Stimulated activated CD4-positive, alpha-beta T cell treated with anti-CD3 and anti-CD28 coated beads, TNF-alpha, amount 100 ng/mL, for 1 hour (primary cell): ENCODE measurements at places on chromosomes 12 and 14.

DNA sequence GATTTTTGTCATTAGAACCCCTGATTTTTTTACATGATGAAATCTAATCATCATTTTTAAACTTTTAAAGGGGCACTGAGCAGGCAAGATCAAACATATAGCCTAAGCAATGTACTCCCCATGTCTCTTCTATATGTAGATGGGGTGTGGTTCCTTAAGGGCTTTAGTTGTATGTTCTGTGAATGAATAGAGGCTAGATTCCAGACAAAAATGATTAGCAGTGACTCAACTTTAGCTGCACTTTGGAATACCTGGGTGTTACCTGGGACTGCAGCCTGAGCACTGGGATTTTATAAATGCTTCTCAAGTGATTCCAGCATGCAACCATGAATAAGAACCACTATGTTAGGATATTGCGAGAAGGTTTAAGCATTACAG is 256.7 kb upstream of the PLEKHG7 start:
- no peak for DNase-seq

GRCh38 chr14:79597566-79597965 is 613.7 kb downstream of the DIO2 start:
- no peak for DNase-seq

DNA sequence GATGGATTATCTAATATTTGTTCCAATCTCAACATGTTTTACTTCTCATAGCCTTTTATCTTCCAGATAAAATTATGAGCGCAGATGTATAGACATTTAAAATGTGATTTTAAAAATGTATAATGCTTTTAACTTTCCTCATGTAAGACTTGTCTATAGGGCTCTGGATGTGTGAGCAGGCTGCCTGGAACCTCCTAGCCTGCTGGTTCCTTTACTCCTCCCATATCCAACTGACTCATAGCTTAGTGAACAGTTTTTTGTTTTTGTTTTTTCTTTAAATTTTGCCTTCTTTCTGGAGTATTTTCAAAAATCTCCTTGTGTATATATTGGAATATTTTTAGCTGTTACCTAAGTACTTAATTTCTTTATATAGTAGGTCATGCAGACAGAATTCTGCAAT is 115.4 kb downstream of the PDE3A start:
- no peak for DNase-seq

- no peak for DNase-seq
Measured at GRCh38 chr12:128140551-128140950, 126.4 kb upstream of the TMEM132C start.

GRCh38 chr12:124462750-124463149 is 104.7 kb downstream of the NCOR2 start:
- DNase-seq, result no peak

- no peak for DNase-seq
Measured at GRCh38 chr12:19183121-19183838, 53.7 kb downstream of the PLEKHA5 start.

DNA sequence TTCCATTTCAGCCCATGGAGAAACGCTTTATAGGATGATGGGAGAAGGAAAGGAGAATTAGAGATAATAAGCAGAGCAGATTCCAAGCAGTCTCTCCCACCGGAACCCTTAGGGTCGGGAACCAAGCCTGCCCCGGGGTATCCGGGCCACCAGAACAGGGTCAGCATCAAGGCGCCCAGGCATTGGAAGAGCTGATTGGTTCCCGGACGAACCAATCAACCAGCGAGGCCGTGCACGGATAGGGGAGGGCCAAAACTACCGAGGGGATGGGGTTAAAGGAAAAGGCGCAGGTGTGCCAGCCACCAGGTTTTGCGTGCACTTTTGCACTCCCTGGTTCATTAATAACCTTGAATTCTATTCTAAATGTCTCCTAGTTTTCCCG is 1.7 kb downstream of the PPM1H start:
- DNase-seq, result no peak

GRCh38 chr14:61188196-61188595 is 92.9 kb downstream of the TMEM30B start:
- DNase-seq, result no peak

GRCh38 chr12:128073937-128074336 is 193.0 kb upstream of the TMEM132C start:
- no peak for DNase-seq

DNA sequence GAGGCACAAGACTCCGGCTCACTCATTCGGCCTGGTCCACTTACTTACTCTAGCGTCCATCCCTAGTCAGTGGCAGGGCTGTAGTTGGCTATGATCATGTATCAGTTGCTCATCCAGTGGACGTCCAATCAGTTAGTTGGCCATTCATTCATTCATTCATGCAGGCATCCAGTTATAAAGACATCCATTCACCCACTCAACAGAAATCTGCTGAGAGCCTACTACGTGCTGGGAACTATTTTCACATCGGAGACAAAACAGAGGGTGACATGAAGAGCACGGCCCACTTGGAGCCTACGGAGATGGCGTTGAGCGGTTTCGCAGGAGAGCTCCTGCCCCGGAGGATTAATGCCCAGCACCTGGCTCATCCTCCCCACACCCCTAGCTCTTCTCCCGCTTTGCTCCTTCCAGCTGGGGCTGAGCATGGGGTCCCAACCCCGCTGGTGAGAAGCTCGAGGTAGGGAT is 49.7 kb downstream of the SNAPC1 start:
- no peak for DNase-seq

DNA sequence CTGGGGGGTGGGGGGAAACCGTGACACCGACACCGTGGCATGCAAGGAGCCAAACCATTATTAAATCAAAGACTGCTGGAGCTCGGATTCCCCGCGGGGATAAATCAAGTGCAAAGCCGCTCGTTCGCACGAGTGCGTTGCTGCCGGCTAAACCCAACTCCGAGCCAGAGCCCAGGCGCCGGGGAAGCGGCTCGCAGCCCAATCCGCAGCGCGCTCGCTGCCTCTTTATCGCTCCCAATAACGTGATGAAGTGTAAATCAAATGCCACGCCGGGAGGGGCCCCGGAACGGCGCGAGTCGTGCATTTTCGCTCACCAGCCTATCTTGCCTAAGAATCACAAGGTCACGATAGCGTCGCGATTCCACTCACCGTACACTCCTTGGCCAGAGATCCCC is 1.3 kb downstream of the MDGA2 start:
- no peak for DNase-seq

- DNase-seq, result no peak
Measured at GRCh38 chr12:45419317-45419814, 203.5 kb downstream of the ANO6 start.

- no peak for DNase-seq
Measured at GRCh38 chr14:93299866-93300265, 33.0 kb downstream of the BTBD7 start.
